ENCODE measurements at places on chromosomes 3 and 15. TPM values are rescaled to one million over a fixed set of nuclear protein-coding genes. Genes with fewer than 3 reads are reported as not detected.

MAP1A gene
- 97.6 TPM for total RNA-seq

NLGN1 gene
- 99.4 TPM for total RNA-seq

LSAMP gene
- 118 TPM for total RNA-seq

P2RY14 gene
- total RNA-seq, result 1.4 TPM

USP3 gene
- 50.5 TPM for total RNA-seq

SLC9C1 gene
- total RNA-seq, result 0.23 TPM

LYZL4 gene
- total RNA-seq, result not detected

CFAP44 gene
- total RNA-seq, result 20.3 TPM

UROC1 gene
- not detected for total RNA-seq

FBXL22 gene
- 1.4 TPM for total RNA-seq

TMEM266 gene
- 12.5 TPM for total RNA-seq

OR5K2 gene
- total RNA-seq, result not detected

GRAMD1C gene
- total RNA-seq, result 10.8 TPM

ZNF860 gene
- 6.7 TPM for total RNA-seq

CFAP100 gene
- 6.5 TPM for total RNA-seq

GP9 gene
- not detected for total RNA-seq

AGTR1 gene
- total RNA-seq, result 1.4 TPM

CADM2 gene
- 172 TPM for total RNA-seq

COL6A5 gene
- total RNA-seq, result 0.69 TPM

DPPA4 gene
- 2.1 TPM for total RNA-seq

ALDH1L1 gene
- total RNA-seq, result 8.5 TPM

CTXND1 gene
- 4.2 TPM for total RNA-seq

GABRA5 gene
- total RNA-seq, result 103 TPM

ESYT3 gene
- 4.4 TPM for total RNA-seq

DMXL2 gene
- total RNA-seq, result 160 TPM

GOLGA8O gene
- 0.46 TPM for total RNA-seq
